Stimulated activated CD8-positive, alpha-beta memory T cell treated with anti-CD3 and anti-CD28 coated beads, Interleukin-7, amount 100 ng/mL, for 4 hours (primary cell): ENCODE measurements at places on chromosomes 11 and 22.

GRCh38 chr11:56394381-56394780 lies 18.1 kb upstream of the OR5AL1 start:
- DNase-seq: no peak

- DNase-seq: no peak
These were observed 97.8 kb upstream of the CSNK2A3 start for GRCh38 chr11:11450744-11451362.

GRCh38 chr11:11081776-11082175 lies 223.9 kb upstream of the ZBED5 start:
- DNase-seq: no peak

GRCh38 chr11:12749442-12749841 lies 75.2 kb downstream of the TEAD1 start:
- no peak for DNase-seq

- no peak for DNase-seq
These were observed 74.9 kb downstream of the PACSIN2 start for GRCh38 chr22:42939941-42940653.

GRCh38 chr11:18270102-18270501 lies 4.0 kb downstream of the SAA1 start:
- no peak for DNase-seq

DNA sequence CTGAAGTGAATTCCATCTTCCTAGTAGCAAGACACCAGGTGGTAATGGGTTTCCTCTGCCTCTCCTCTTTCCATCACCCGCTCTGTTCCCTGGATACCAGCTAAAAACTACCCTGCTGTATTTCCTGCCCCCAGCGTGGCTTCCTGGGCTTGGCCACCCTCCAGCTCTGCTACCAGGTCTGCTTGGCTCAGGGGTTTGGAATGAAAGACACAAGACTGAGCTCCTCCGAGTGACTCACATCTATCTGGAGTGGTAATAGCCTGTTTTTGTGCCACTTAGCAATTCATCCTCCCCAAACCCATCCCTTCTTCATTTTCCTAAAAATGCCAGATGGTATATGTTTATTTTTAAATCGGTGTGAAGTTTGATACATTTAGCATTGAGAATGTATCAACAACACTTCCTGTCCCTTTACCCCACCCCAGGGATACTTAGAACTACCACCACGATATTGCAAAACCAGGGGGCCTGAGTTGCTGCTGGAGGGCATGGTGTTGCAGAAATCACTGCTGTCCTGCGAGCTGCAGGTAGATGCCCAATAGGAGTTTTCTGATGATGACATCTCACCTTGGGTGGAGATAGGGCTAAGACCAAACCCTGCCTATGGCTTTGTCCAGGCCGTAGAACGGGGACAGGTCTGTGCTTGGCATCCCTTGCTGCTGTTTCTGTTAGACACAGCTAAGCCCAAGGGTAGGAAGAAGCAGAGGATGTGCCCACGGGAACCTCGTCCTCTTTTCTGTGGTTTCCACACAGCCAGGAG lies 7.5 kb upstream of the MICAL3 start:
- DNase-seq: no peak

GRCh38 chr11:121630041-121630440 lies 177.3 kb upstream of the SORL1-AS1 start:
- no peak for DNase-seq

- DNase-seq: no peak
These were observed 34.2 kb downstream of the MACROD1 start for GRCh38 chr11:64131683-64132190.

GRCh38 chr11:59822989-59823566 lies 12.5 kb upstream of the MRPL16 start:
- DNase-seq: peak; percentile 14

- no peak for DNase-seq
These were observed 58.0 kb downstream of the FAR1 start for GRCh38 chr11:13726456-13726855.

DNA sequence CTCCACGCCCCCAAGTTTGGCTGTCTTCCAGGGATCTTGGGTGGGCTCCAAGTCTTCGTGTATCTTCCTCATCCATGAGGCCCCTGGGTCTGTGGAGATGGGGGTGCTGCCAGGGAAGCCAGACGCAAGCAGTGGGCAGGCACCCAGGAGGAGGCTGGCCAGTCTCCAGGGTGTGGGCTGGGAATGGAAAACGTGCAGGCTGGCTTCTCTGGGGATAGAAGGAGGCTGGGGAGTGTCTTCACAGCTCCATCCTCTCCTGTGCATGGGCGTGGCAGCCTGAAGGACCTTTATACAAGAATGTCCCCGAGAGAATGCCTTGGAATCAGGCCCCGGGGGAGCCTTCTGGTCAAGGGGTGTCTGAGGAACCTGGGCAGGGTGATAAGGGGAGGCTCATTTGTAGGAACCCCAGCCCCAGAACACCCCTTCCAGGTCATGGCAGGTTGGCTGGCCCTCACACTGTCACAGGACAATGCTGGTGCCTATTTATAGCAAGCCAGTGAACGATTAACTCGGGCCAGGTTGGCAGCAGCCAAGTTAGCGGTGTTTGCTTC lies 14.0 kb downstream of the SGSM1 start:
- no peak for DNase-seq

GRCh38 chr11:70244698-70245097 lies 25.8 kb upstream of the PPFIA1 start:
- no peak for DNase-seq

DNA sequence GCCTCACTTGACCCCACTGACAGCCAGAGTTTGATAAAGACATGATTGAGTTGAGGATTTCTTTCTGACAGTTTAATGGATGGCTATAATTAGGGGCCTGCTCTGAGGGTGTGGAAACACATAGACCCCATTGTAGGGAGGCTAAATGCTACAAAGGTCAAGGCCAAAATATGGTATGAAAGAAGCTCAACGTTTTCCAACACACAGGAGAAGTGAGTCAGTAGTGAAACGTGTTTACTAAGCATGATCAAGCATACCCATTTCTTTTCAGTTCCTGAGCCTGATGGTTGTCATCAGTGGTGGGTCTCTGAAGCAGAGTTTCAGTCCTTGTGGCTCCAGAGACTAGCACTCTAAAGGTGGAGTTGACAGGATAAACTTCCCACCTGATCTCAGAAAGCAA lies 69.7 kb downstream of the SNX19 start:
- no peak for DNase-seq

DNA sequence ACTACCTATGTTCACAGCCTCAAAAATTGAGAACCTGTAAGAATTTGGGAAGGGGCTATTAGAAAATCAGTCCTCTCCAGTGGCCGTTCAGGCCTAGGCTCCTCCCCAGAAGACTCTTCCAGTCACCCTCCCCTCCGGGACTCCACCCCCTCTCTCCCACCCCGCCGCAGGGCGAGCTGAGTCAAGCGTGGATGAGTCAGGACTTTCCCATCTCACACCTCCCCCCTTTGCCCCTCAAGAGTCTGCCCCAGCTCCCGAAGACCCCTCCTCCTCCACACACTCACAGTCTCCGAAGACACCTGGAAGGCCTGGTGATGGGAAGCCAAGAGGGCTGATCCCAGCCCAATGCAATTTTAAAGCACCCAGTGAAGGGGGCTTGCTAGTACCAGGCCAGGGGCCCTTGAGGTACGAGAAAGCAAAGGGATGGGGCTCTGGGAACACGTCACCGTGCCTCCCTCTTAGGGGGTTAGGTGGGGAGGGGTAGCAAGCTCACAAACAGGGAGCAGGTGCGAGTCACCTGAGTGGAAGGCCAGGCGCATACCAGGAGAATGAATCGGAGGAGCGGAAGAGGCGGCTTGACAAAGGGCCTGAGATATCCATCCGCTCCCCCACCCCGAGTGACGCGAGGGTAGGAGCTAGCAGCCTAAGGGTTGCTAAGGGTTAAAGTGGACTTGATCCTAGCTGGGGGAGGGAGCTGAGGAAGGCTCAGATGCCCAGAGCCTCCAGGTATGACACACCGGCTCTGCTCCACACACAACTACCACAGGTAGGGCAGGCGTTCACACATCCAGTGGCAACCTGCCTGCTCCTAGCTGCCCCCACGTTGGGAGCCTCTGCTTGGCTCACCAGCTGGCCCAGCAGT lies 13.6 kb downstream of the BCL9L start:
- DNase-seq: peak; percentile 82

GRCh38 chr22:28249402-28249801 lies 330.3 kb upstream of the PITPNB start:
- no peak for DNase-seq

DNA sequence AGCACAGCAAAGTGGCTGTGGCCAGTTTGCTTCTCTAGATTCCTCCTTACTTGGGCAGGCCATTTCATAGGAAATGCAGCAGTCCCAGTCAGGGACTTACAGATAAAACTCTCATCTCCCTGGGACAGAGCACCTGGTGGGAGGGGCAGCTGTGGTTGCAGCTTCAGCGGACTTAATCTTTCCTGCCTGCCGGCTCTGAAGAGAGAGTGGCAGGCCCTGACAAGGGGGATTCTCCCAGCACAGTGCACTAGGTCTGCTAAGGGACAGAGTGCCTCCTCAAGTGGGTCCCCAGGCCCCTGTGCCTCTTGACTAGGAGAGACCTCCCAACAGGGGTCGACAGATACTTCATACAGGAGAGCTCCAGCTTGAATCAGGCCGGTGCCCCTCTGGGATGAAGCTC lies 1649.1 kb downstream of the LRRC4C start:
- DNase-seq: no peak

DNA sequence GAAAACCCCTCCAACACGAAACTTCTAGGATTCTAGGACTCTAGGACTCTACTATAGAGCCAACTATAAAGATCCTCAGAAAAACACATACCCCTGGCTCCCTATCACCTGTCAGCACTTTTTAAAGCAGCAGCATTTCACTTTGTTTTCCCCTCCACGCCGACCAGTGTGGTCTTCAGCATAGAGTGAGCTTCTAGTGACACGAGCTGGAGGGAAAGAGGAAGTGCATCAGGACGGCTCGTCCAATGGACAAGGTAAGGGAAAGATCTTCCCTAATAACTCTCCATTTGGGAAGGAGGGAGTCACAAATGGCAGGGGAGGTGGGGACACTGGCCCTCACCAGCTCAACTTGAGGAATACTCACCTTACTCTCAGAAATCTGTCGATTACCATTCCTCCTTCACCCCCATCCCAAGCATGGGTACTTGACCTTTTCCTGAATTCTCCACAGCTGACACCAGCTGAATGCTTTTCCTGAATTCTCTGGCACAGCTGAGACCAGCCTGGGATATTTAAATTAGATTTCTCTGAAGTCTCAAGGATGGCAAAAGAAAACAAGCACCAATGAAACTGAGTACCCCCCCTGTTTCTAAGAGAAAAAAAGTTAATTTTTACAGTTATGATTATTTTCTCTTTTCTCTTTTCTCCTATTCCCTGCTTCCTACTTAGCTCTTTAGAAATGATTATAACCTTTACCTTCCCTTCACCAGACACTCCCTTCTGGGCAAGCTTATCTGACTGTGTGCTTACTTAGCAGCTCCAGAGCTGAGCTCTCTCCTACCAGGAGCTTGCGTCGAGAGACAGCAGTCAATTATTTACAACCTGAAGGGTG lies 33.3 kb upstream of the NNMT start:
- no peak for DNase-seq
